ENCODE measurements at places on chromosomes 6 and 20. TPM values are rescaled to one million over a fixed set of nuclear protein-coding genes. Genes with fewer than 3 reads are reported as not detected.

Gene RFX6
- total RNA-seq, result not detected

Gene WASF1
- 10.5 TPM for total RNA-seq

Gene KHDRBS2
- not detected for total RNA-seq

Gene SLC26A8
- total RNA-seq, result 0.10 TPM

Gene PCK1
- total RNA-seq, result 0.06 TPM

Gene GGTLC1
- not detected for total RNA-seq

Gene NCOA3
- total RNA-seq, result 63.0 TPM

Gene COL12A1
- total RNA-seq, result 4.5 TPM

Gene FAM209B
- 0.40 TPM for total RNA-seq

Gene IDH3B
- total RNA-seq, result 133 TPM

Gene NR2E1
- total RNA-seq, result not detected

Gene PTCRA
- total RNA-seq, result not detected

Gene CPXM1
- total RNA-seq, result not detected

Gene MDFI
- total RNA-seq, result 0.67 TPM

Gene TSPO2
- not detected for total RNA-seq

Gene MYT1
- total RNA-seq, result 0.15 TPM

Gene BPIFB6
- total RNA-seq, result not detected
